ENCODE measurements at places on chromosomes 11 and 22. TPM values are rescaled to one million over a fixed set of nuclear protein-coding genes. Genes with fewer than 3 reads are reported as not detected.

Gene SLN
- not detected for polyA plus RNA-seq

Gene CHRM1
- polyA plus RNA-seq: 0.14 TPM

Gene HBG1
- polyA plus RNA-seq: not detected

Gene SCGB2A2
- polyA plus RNA-seq: not detected

Gene OR8G1
- not detected for polyA plus RNA-seq

Gene NAALADL1
- 7.6 TPM for polyA plus RNA-seq

Gene NPAS4
- 0.63 TPM for polyA plus RNA-seq

Gene OR10A2
- not detected for polyA plus RNA-seq

Gene MDK
- 66.5 TPM for polyA plus RNA-seq

Gene TEF
- polyA plus RNA-seq: 8.8 TPM

Gene MN1
- polyA plus RNA-seq: 1.2 TPM

Gene TSSK2
- polyA plus RNA-seq: 0.27 TPM

DNA sequence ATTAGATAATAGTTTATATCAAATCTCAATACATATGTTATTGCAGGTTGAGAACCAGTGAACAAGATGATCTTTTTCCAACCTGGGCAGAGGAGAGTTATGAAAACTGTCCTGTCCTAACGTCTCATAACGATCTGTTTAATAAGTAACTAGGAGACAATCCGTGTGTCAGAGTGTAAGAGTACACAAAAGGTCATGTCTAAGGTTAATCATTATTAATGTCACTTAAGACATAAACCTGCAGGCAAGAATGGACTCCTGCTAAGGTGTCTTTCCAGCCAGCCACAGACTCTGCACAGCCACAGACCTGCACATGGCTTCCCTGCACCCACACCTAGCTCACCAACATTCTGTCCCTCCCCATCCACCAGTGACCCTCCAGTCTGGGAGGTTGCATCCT lies 10.1 kb downstream of the SLC5A4 start:
- no peak for DNase-seq

DNA sequence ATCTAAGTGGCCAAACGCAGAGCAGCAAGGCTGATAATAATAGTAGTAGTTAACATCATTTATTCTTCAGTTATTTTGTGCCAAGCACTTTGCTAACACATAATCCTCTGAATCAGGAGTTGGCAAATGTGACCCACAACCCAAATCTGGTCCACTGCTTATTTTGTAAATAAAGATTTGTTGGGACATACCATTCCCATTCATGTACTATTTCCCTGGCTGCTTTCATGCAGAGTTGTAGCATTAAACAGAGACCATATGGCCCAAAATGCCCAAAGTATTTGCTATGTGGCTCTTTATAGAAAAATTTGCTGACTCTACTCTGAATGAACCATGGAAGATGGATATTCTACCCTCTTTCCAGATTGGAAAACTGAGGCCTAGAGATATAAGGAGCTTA lies 50.3 kb downstream of the COMMD9 start:
- no peak for DNase-seq

DNA sequence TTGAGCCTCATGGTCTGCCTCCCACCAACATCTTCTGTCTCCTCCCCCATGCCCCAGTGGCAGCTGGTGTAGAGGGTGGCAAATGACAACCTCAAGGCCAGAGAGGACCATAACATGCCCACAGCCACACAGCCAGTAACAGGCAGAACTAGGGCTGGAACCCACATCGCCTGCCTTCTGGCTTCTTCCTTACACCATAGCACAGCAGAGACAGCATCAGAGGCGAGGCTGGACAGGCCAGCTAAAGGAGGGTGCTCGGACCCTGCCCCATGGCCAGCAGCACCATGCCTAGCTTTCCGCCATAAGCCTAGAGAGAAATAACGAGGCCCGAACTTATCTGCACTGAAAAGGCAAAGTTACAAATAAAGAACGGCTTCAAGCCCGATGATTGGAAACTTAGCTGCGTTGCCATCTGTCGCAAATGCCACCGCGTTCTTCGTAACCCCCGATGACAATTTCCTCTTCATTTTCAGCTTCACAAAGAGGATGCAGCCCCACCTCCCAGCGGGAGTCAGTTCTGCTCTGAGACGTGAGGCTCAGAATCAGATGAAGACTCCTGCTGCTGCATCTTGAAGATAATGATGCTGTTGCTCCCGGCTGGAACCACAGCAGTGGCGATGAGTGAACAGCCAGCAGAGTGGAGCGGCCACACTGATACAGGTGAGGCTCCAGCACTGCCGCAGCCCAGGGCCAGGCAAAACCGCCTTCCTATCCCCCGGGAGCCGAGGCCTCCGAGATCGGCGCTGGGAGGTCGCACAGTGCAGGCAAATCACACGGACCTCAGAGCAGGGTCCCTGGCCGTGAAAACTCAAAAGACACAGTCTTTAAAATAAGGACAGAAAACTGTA lies 73.8 kb upstream of the RTL6 start:
- peak; percentile 38 for DNase-seq

GRCh38 chr11:17331669-17332068 lies 19.9 kb upstream of the NCR3LG1 start:
- DNase-seq: no peak

DNA sequence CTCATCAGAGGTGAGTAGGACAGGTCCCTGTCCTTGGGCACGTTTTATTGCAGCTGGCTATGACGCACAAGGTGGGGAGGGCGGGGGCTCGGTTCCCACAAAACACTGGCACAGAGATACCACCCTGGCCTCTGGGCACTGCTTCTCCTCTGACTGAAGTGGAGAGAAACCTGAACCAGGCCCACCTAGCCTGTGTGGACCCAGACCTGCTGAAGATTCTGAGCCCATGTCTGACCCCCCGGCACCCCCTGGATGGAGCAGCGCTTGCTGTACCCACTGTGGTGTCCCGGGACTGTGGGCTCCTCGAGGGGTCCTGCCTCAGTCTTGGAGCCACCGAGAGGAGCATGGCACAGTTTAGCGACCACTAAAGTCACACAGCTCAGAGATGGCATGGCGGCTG lies 72.6 kb downstream of the PARVB start:
- peak; percentile 43 for DNase-seq

DNA sequence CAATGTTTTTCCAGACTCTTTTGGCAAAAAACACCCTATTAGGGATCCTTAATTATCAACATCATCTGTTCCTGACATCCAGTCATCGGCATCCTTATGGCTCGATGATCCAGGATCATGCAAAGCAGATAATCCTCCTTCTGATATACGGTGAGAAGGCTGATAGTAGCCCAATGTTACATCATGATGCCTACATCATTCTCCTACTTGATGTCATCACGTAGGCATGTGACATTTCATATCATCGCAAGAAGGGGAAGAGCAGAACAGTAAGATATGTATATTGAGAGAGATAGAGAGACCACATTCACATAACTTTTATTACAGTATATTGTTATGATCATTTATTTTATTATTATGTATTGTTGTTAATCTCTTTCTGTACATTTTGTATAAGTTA lies 168.6 kb downstream of the ADAMTS15 start:
- no peak for DNase-seq

- DNase-seq: peak; percentile 90
These were observed 27.6 kb downstream of the CD5 start for GRCh38 chr11:61129639-61130523.

- DNase-seq: no peak
These were observed 48.1 kb upstream of the B3GAT1 start for GRCh38 chr11:134460062-134460561.

DNA sequence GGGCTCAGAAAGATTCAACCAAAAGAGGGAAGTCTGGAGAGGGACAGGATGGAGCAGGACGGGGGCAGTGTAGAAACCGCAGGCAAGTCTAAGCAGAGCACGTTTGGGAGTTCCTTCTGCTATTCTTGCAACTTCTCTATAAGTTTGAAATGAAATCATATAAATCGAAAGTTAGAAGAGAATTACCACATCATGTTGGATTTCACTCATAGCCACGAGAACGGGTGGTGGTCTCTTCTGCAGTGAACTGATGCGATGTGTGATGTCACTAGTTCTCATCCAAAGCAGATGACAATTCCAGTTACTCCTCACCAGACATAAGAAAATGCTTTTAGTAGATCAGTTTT lies 36.0 kb downstream of the KCNQ1 start:
- no peak for DNase-seq

- DNase-seq: no peak
These were observed 6.3 kb upstream of the IGLL5 start for GRCh38 chr22:22881116-22882000.

DNA sequence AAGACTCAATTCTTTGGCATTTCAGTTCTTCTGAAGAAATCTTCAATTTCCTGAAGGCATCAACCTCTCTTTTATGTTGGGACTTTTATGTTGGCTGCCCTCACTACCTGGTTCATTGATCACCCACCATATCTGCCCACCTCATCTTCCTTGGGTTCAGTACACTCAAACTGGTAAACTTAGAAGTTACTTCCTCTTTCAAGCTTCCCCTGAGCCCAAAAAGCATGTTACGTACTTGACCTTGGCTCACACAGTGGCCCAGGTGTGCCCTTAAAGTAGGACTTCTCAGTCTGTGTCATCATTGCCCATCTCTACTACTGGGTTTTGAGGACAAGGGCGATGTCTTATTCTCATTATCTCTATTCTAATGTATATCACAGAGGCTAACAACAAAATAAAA lies 86.1 kb downstream of the GRIA4 start:
- no peak for DNase-seq

DNA sequence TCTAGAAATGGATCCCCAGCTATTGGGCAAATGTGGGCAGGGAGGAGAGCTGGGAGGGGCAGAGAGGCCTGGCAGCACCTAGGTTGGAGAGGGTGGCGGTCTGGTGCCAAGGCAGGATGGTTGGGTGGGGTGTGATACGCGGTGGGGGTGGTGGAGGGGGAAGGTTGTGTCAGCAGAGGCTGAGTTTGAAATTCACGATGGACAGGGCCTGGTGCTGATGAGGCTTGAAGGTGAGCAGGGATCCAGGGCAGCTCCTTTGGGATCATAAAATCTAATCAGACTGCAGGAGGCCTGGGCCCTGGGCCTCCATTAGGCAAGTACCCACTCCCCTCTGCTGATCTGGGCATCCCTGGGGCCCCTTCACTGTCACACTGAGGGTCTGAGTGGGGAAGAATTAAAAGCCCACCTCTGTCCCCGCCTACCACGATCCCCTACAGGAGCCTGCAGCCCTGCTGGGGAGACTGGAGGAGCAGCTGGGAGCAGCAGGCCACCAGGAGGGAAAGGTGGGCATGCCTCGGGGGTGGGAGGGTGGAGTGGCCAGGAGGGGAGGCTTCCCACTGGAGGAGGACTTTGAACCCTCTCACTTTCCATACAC lies 24.0 kb downstream of the IGLL1 start:
- DNase-seq: no peak

- DNase-seq: no peak
These were observed 2.1 kb downstream of the VSIG2 start for GRCh38 chr11:124749912-124750311.

DNA sequence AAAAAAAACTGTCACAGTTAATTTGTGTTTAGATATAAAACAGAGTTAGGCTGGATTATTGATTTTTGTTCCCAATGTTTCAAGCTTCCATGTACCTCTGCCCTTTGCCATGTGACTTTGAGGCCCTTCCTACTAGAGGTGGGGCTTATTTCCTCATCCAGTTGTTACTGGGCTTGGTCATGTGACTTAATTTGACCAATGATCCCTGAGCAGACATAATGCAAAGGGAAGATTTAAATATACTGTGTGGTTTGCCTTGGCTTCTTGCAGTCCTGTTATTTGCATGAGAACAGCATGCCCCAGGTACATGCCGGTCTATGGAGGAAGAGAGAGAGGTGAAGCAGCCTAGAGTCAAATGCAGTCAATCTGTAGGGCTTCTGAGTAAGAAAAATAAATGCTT lies 347.0 kb downstream of the MIAT start:
- DNase-seq: no peak

DNA sequence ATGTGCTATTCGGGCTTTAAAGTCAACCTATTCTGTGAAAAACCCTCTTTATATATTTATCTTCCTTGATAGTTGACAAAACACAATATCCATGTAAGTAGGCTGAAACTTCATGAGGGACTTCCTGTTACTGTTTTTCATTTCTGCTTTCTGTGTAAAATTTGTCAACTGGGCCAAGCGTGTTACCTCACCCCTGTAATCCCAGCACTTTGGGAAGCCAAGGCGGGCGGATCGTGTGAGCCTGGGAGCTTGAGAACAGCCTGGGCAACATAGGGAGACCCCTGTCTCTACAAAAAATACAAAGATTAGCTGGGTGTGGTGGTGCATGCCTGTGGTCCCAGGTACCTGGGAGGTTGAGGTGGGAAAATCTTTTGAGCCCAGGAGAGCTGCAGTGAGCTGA lies 66.5 kb upstream of the SLC25A18 start:
- DNase-seq: no peak

DNA sequence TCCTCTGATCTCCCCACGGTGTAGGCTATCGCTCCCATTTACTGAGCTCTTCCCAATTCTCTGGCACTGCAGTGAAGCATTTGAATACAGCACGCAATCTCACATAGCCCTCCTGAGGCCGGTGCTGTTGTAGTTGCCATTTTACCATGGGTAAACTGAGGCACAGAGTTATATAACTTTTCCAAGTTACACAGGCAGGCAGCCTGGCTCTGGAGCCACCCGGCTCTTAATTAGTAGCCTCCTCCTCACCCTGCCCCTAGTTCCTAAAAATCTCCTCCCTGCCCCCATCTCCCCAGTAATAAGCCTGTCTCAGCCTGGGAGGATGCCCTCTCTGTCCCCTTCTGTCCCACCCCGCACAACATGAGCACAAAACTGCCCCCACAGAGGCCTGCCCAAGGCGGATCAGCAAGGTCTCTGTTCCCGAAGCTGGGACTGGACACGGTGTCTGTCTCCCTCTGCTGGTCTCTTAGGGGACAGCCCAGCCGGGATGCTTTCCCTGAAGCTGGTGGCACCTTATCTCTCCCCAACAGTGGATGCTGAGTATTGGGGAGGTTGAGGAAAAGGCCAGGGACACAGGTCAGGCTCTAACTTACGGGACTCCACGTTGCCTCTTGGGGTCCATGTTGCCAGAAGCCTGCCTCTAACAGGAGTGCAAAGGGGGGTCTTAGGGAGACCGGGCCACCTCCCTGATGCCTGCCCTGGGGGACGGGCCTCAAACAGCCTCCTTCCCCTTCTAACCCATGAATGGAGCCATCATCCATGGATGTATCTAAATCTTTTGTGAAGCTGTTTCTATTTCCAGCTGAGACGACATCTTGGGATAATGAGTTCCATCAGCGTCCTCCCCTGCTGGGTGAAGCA lies 9.1 kb upstream of the CLCF1 start:
- peak; percentile 89 for DNase-seq

DNA sequence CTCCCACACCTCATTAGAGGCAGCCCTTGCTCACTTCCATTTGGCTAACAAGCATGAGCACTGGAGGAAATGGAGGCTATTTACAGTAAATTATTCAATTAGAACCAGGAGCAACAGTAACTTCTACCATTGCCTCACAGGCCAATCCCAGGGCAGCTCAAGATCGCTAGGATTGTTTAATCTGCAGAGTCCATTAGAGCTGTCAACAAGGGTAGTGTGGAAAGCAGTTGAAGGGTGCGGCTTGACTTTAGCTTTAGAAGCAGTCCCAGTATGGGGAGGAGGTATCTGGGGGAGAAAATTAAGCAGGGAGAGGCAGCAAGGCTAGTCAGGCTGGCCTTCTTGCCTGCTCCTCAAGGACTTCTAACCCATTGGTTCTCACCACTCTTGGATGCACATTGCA lies 38.3 kb upstream of the CYP2R1 start:
- DNase-seq: no peak

All from pancreas (tissue), 10 donors.